ENCODE measurements at places on chromosomes 12 and 14. TPM values are rescaled to one million over a fixed set of nuclear protein-coding genes. Genes with fewer than 3 reads are reported as not detected.

CHST11 gene
- 7.5 TPM for total RNA-seq

DIO2 gene
- 240 TPM for total RNA-seq

GDF3 gene
- not detected for total RNA-seq

ACOT4 gene
- total RNA-seq = 1.4 TPM

GOLGA5 gene
- 41.1 TPM for total RNA-seq

AICDA gene
- not detected for total RNA-seq

CD163 gene
- total RNA-seq = not detected

FBXO21 gene
- total RNA-seq = 49.0 TPM

Measured in osteocyte (in vitro differentiated cells).